ENCODE measurements at places on chromosomes 12 and 14.

- DNase-seq, result no peak
These were observed 1.5 kb downstream of the CRIP1 start for GRCh38 chr14:105487986-105488777.

DNA sequence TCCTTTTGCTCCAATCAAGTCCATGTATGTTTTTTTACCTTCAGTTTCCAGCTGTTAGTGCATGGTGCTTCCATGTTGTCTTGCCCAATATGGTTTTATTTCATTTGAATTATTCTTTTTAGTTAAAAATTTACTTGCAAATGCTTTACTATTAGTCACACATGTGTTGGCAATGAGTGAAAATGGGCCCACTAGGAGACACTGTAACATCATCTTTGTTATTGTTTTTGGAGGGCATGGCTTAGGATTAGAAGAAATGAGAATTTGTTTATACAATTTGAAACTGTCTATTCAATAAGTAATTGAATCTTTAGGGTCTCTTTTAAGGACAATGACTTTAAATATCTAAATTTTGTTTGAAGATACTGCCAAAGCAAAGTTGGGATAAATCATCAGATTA is 133.7 kb downstream of the BRMS1L start:
- no peak for DNase-seq

GRCh38 chr14:68621400-68622365 is 171.2 kb downstream of the ZFP36L1 start:
- no peak for DNase-seq

DNA sequence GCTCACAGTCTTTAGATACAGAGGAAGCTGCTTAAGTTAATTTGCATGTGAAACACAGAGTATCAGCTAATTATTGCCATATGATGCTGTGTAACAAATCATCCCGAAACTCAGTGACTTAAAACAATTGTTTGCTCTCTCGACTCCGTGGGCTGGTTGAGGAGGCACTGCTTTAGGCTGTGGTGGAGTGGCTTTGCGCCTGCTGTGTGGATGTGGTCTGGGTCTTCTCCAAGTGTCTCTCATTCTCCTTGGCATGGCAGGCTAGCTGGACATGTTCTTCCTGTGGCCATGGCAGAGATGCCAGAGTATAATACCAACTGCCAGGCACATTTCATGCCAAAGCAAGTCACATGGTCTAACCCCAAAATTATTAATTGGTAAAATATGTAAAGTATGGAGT is 40.9 kb downstream of the PELI2 start:
- DNase-seq, result no peak

DNA sequence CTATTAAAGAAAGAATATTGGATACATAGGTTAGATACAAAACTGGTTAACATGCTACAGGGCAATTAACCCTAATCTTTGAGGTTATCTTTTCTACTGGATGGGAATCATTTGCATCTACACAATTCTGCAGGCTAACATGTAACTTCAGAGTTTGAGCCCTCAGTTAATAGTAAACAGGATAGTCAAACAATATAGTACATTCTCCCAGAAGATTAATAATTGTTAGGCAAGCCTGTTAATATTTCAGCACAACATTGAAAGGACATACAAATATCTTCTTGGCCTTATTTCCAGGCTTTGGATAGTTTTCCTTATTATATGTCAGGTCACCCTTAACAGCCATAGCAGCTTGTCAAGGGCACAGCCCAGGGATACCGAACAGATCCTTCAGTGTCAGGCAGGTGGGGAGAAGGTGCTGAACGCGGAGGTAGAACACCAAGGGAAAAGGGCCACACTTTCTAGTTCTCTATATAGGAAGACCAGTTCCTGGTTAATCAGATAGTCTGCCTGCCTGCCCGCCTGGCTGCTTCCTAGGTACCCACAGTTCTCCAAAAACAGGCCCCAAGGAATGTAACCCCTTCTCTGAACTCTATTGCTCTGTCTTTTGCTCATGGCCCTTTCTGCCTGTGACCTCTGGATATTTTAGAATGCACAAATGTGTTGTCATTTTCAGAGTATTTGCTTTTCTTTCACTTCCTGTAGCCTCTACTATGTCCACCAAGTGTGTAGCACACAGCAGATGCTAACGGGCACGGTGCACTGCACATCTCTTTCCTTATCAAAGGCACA is 256.0 kb downstream of the PCNX1 start:
- no peak for DNase-seq

GRCh38 chr14:36057452-36058116 is 118.9 kb downstream of the PTCSC3 start:
- no peak for DNase-seq

GRCh38 chr12:105581420-105581819 is 250.9 kb downstream of the C12orf75 start:
- no peak for DNase-seq

GRCh38 chr14:77746064-77746702 is 14.8 kb downstream of the SNW1 start:
- no peak for DNase-seq

- DNase-seq, result no peak
These were observed 1.1 kb downstream of the NFE2 start for GRCh38 chr12:54299515-54300224.

GRCh38 chr14:32932302-32932913 is 6.3 kb upstream of the NPAS3 start:
- DNase-seq, result no peak

DNA sequence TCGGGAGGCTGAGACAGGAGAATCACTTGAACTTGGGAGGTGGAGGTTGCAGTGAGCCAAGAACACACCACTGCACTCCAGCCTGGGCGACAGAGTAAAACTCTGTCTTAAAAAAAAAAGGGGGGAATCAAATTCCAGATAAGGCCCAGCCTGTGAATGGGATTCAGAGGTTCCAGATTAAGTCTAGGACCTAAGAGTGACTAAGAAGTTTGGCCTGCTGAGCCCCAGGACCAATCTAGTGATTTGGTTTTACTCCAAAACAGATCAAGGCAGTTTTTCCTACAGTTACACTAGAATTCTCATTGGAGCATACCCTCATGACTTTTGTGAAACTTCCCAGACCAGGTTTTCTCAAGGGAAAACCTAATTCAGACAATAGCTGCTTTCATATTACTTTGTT is 22.8 kb downstream of the EXOC5 start:
- DNase-seq, result no peak

GRCh38 chr14:102917469-102918211 is 4.8 kb upstream of the AMN start:
- DNase-seq, result peak; percentile 13

DNA sequence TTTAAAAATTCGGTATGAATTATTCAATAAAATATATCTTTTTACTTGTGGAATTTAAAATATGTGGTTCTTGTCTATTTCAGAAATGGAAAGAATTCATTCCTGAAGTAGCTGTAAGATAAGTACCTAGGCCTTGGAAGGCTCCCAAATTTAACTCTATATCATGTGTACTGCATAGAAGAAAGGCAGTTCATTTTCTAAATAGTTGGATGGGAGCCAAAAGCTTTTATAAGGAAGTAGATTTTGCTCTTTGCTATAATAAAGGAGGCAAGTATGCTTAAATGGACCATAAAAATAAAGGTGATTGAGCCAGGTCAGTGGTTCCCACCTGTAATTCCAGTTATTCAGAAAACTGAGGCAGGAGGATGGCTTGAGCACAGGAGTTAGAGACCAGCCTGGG is 187.5 kb downstream of the ATXN7L3B start:
- no peak for DNase-seq

DNA sequence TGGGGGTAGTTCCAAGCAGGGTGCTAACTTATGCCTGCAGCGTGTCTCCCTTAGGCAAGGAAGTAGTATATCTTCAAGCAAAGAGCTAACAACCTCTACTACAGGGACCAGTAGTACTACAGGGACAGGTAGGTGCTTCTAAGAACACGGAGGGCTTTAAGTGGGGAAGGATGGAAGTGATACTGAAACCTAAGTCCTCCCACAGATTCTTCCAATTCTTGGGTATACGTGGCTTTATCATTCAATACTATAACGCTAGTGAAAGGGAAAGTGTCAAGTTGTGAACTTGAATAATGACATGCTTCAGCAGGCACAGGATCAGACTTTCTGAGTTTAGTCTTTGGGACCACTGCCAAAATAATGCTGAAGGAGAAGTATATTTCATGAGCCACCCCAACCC is 241.7 kb downstream of the CEP128 start:
- no peak for DNase-seq

GRCh38 chr12:10722502-10722904 is 620 bp downstream of the YBX3 start:
- no peak for DNase-seq

- DNase-seq, result no peak
These were observed 14.8 kb downstream of the JDP2 start for GRCh38 chr14:75442642-75443041.

GRCh38 chr12:107144441-107144840 is 51.1 kb upstream of the CRY1 start:
- no peak for DNase-seq

GRCh38 chr14:34069854-34070582 is 119.1 kb upstream of the EGLN3 start:
- DNase-seq, result no peak

- DNase-seq, result no peak
These were observed 14.4 kb upstream of the TUNAR start for GRCh38 chr14:95862243-95862642.

DNA sequence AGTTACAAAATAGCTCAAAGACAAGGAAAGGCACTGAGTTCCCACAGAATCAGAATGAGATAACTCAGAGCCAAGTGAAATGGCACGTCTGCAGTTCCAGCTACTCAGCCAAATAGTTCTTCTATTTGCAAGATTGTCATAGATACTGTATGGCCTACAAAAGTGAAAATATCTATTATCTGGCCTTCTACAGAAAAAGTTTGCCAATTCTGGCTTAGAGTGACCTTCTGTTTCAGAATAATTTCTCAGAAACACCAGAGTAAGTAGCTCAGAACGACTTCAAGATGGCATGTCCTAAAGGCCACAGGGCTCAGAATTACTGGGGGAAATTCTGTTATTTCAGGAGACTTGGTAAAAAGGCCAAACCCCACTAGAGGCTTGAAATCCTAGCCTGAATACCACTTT is 10.7 kb upstream of the RTRAF start:
- no peak for DNase-seq

DNA sequence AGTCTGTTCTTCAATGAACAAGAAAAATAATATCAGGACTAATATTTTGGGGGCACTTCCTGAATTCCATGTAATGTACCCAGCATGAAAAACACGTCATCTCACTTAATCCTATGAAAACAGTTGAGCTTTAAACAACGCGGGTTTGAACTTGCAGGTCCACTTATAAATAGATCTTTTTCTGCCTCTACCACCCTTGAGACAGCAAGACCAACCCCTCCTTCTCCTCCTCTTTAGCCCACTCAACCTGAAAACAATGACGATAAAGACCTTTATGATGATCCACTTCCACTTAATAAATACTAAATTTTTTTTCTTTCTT is 203.9 kb upstream of the KRR1 start:
- DNase-seq, result no peak

- peak; percentile 67 for DNase-seq
These were observed at the start of gene CCDC88C for GRCh38 chr14:91417120-91417982. Gene CCDC88C (minus strand): TSS chr14:91417820. CDS start chr14:91417690, 130 bp downstream.

DNA sequence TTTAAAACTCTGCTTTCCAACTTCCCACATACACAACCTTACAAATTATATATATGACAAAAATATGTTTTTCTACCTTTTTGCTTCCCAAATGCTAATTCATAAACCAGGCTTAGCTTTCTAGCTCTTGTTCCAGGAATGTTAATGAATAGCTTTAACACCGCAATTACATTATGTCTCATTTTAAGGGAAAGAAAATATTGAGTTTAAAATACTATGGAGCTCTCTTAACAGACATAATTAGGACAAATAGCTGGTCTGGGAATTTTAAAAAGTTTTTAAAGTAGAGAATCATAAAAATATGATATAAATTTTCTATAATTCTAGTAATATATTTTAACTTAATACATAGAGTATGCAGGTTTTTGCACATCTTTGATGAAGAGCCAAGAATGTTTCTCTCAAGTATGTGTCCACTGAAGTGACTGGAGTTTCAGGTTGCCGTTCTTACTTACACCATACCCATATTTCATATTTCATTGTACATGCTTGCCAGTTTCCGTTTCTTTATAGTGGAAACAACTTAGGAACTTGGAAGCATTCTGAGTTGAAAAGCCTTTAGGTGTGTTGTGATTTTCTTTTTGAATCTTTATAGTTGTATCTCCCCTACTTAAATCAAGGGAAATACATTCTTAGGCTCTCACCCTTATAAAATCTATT is 90.6 kb upstream of the SLCO1C1 start:
- no peak for DNase-seq

- no peak for DNase-seq
These were observed 102.6 kb upstream of the PRB2 start for GRCh38 chr12:11497995-11498394.

DNA sequence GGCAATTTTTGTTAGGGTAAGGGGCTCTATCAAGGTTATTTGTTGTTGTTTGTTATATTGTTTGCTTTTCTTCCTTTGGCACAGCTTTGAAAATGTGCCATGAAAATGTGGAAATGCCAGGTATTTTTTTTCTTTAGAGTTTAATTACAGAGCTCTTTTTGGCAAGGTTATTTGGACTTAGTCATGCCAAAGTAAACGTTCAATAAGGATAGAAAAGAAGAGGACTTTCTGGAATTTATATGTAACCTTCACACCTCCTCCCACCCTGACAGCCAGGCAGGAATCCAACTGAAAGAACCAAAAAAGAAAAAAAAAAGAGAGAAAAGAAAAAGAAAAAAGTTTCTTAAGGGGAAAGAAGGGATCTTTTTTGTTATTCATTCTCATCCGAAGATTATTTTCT is 217.8 kb downstream of the KITLG start:
- no peak for DNase-seq

DNA sequence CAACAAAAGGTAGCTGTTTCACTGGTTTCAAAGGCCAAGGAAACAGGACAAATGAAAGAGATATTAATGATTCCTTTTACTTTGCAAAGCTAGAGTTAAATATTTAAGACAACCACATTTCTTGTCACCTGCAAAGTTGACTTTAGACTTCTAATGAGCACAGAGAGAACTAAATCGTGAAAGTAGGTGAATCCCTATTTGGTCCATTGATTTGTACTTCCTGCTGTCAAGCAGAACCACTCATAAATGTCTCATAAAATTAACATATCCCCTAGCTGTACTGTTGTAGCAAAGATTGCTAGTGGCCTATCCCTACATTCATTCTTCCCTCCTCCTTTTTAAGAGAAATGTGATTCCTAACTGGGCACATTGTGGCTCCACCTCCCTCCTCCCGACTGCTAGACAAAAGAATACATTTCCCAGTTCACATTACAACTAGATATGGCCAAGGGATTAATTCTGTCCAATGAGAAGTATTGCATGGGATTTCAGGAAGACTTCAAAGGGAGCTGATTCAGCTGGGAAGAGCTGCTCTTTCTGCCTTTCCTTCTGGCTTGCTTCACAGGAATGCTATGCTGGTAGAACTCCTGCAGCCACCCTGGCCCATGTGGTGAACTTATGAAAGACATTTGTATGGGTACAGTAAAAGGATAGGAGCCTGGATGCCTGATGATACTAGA is 227.5 kb upstream of the ABCD2 start:
- no peak for DNase-seq

GRCh38 chr14:94379291-94380224 is 8.8 kb downstream of the SERPINA1 start:
- no peak for DNase-seq

DNA sequence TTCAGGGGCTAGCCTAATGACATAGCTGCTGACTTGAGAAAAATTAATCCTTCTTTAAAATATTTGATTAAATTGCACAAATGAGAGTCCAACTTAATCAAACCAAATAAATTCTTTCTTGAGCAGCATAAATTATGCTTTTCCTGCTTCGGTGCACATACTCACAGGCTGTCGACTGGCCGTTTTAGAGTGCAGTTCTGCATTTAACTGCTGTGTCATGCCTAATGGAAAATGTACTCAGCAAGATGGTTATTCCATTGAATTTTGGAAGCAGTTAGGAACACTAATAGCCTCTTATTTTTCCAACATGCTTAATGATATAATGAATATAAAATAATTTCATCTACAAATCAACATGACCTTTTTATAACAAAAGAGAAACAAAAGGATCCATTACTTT is 266.1 kb upstream of the LRIG3 start:
- DNase-seq, result no peak
